ENCODE measurements at places on chromosomes 12 and 14.

GRCh38 chr14:61573748-61574513 lies 121.4 kb upstream of the HIF1A start:
- H3K27ac ChIP-seq: peak overlapping the region; percentile 51
- no peak overlapping the region for H3K4me3 ChIP-seq
- H3K36me3 ChIP-seq: no peaks in the 10 kb centered on the region
- no peaks in the 10 kb centered on the region for H3K27me3 ChIP-seq

GRCh38 chr12:57129889-57130288 lies 1.6 kb downstream of the LRP1 start:
- peaks cover 4% of the 10 kb centered on the region for H3K4me1 ChIP-seq
- no peaks in the 10 kb centered on the region for H3K36me3 ChIP-seq
- H3K4me3 ChIP-seq: no peak overlapping the region
- peak overlapping the region; percentile 95 for H3K27ac ChIP-seq
- no peak for DNase-seq

GRCh38 chr12:121992059-121992879 lies 29.4 kb upstream of the BCL7A start:
- H3K36me3 ChIP-seq: no peaks in the 10 kb centered on the region
- H3K27ac ChIP-seq: no peak overlapping the region
- peak; percentile 55 for DNase-seq
- H3K27me3 ChIP-seq: no peaks in the 10 kb centered on the region

GRCh38 chr12:82242729-82243128 lies 115.5 kb downstream of the CCDC59 start:
- no peak for DNase-seq
- H3K27ac ChIP-seq: no peak overlapping the region
- H3K27me3 ChIP-seq: no peaks in the 10 kb centered on the region
- H3K4me3 ChIP-seq: no peak overlapping the region
- H3K36me3 ChIP-seq: no peaks in the 10 kb centered on the region

GRCh38 chr12:76260390-76260748 lies 87.8 kb downstream of the BBS10 start:
- H3K36me3 ChIP-seq: no peaks in the 10 kb centered on the region
- H3K4me1 ChIP-seq: peaks cover 18% of the 10 kb centered on the region
- peak overlapping the region; percentile 26 for H3K27ac ChIP-seq

DNA sequence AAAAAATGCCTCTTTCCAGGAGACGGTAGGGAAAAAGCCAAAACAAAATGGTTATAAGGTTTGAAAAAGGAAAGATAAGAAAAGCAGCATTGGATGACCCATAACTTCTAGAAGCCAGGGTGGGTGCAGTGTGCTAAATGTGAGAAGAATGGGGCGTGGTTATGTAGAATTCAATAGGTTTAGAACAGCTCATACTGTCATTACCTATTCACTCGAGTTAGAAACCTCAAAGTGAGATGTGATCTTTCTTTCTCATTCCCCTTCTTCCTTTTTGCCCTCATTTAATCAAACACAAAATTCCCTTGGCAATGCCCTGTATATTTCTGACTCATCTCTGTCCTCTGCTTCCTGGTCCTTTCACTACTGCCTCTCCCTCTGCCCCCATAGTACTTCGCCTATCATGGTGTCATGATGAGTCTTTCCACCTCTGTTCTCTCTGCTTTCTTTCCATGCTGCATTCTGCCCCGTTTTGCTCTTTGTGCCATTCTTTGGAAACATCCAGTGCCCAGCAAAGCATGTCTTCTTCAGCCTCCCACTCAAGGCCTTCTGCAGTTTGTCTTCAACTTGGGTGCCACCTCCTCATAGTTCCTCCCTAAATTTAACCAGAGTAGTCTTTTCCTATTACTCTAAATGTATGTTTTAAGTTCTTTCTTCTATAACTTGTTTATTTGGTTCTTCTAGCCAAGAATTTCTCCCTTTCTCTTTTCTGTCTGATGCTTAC lies 496.3 kb downstream of the NRXN3 start:
- no peak for DNase-seq
- no peaks in the 10 kb centered on the region for H3K4me1 ChIP-seq
- H3K36me3 ChIP-seq: no peaks in the 10 kb centered on the region
- H3K4me3 ChIP-seq: no peak overlapping the region
- H3K27me3 ChIP-seq: no peaks in the 10 kb centered on the region
- no peak overlapping the region for H3K27ac ChIP-seq

DNA sequence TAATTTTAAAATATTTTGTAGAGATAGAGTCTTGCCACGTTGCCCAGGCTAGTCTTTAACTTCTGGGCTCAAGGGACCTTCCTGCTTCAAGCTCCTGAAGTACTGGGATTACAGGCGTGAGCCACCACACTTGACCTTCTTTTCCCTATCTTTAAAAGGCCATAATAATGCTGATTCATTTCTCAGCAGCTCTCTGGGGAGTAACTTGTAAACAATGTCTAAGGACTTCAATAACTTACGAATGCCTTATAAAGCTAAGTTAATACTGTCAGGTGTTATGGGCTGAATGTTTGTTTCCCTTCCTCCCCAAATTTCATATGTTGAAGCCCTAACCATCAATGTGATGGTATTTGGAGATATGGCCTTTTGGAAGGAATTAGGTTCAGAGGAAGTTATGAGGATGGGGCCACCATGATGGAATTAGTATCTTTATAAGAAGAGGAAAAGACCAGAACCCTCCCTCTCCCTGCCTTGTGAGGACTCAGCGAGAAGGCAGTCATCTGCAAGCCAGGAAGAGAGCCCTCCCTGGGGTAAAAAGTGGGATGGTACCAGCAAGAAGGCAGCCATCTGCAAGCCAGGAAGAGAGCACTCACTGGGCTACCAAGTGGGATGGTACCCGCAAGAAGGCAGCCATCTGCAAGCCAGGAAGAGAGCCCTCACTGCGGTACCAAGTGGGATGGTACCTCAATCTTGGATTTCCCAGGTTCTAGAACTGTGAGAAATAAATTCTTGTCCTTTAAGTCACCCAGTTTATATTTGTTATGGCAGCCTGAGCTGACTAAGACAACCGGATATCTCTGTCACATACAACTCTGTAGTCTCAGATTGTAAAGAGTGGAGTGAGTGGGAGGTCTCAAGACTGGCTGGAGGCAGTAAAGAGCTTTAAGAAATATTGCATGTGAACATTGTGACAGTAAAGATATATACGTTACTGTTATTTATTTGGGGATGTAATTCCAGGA lies 16.3 kb upstream of the YBX3 start:
- no peaks in the 10 kb centered on the region for H3K27me3 ChIP-seq
- DNase-seq: no peak
- H3K4me1 ChIP-seq: no peaks in the 10 kb centered on the region
- H3K36me3 ChIP-seq: no peaks in the 10 kb centered on the region

DNA sequence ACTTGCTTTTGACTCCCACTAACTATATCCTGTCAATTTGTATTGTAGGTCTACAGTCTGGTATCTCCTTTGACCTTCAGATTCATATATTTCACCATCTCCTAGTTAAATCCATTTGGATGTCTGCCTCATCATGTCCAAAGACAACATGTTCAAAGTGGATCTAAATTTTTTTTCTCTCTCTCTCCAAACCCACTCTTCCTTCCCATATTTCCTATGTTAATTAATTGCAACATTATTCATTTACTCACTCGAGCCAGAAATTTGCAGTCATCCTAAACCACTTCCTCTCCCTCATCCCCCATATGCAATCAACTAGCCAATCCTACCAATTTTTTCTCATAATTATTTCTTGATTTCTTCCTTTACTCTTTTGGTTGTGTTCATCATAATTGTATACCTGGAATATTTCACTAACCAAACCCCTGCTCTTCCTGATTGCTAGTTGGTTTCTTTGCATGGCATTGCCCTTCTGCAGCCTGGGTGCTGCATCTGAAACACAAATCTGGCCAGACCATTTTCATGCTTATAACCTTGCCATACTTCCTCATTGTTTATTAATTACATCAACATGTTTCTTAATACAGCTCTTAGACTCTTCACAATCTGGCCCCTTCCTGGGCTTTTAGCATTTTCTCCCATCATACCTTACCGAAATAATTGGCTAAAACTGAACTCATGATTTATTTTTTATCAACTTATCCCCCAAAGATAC lies 442.2 kb downstream of the ADAMTS20 start:
- no peaks in the 10 kb centered on the region for H3K27me3 ChIP-seq
- no peak overlapping the region for H3K4me3 ChIP-seq
- no peaks in the 10 kb centered on the region for H3K36me3 ChIP-seq
- no peak overlapping the region for H3K27ac ChIP-seq

DNA sequence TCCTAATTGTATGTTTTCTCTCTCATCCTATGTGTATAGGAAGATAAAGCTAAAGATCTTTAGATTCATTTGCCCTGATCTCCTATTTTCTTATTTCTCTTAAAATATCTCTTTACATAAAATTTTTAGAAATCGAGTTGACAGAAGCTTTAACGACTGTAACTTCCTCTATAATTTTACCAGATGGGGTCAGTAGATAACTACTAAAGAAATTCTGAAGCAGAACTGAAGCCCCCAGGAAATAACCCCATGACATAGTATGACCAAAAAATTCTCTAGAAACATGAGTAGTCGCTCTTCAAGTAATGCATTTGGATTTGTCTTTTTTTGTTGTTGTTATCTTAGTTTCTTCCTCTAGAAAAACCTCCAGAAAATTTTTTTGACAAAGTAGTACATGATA lies 288.0 kb downstream of the ERC1 start:
- H3K27ac ChIP-seq: no peak overlapping the region
- no peaks in the 10 kb centered on the region for H3K36me3 ChIP-seq
- no peak overlapping the region for H3K4me3 ChIP-seq
- DNase-seq: no peak
- H3K27me3 ChIP-seq: no peaks in the 10 kb centered on the region
- no peaks in the 10 kb centered on the region for H3K4me1 ChIP-seq

GRCh38 chr12:761256-761655 lies 8.9 kb downstream of the WNK1 start:
- no peaks in the 10 kb centered on the region for H3K27me3 ChIP-seq
- H3K4me3 ChIP-seq: no peak overlapping the region
- no peaks in the 10 kb centered on the region for H3K36me3 ChIP-seq
- no peak overlapping the region for H3K27ac ChIP-seq
- H3K4me1 ChIP-seq: peaks cover 56% of the 10 kb centered on the region
- no peak for DNase-seq

GRCh38 chr12:31954925-31955858 lies 4.0 kb upstream of the RESF1 start:
- H3K27ac ChIP-seq: no peak overlapping the region
- H3K4me3 ChIP-seq: no peak overlapping the region
- H3K27me3 ChIP-seq: no peaks in the 10 kb centered on the region
- H3K36me3 ChIP-seq: no peaks in the 10 kb centered on the region
- DNase-seq: no peak

DNA sequence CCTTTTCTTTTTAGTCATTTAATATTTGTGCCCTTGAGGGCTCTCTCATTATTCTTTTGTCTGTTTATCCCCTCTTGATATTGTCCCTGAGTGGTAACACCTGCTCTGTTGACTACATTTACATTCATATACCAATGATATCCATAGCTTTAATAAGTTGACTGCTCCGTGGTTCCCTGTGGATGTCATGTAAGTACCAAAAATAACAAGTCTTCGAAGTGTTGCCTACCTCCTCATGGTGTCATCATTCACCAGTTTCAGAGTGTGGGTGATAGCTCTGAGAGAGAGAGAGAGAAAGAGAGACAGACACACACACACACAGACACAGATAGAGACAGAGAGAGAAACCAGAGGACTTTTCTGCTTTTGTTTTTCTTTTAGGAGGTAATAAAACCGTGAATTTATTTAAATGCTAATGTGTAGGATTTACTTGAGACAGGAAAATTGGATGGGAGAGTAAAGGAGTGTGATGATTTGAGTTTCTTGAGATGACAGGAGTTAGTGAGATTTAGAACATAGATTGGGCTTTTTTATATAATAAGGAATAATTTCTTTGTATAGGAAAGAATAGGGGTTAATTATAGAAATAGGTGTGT lies 52.2 kb downstream of the PAPOLA start:
- no peak overlapping the region for H3K27ac ChIP-seq
- no peak for DNase-seq
- peaks cover 62% of the 10 kb centered on the region for H3K36me3 ChIP-seq
- H3K4me3 ChIP-seq: no peak overlapping the region
- H3K27me3 ChIP-seq: no peaks in the 10 kb centered on the region
- no peaks in the 10 kb centered on the region for H3K4me1 ChIP-seq

- no peak overlapping the region for H3K4me3 ChIP-seq
- no peaks in the 10 kb centered on the region for H3K4me1 ChIP-seq
- H3K27me3 ChIP-seq: no peaks in the 10 kb centered on the region
These were observed 370.3 kb downstream of the DAD1 start for GRCh38 chr14:22218728-22219127.

- no peaks in the 10 kb centered on the region for H3K4me1 ChIP-seq
- no peak for DNase-seq
- H3K27me3 ChIP-seq: no peaks in the 10 kb centered on the region
- no peak overlapping the region for H3K27ac ChIP-seq
- H3K4me3 ChIP-seq: no peak overlapping the region
These were observed 502.7 kb downstream of the BCL11B start for GRCh38 chr14:98769326-98769725.

DNA sequence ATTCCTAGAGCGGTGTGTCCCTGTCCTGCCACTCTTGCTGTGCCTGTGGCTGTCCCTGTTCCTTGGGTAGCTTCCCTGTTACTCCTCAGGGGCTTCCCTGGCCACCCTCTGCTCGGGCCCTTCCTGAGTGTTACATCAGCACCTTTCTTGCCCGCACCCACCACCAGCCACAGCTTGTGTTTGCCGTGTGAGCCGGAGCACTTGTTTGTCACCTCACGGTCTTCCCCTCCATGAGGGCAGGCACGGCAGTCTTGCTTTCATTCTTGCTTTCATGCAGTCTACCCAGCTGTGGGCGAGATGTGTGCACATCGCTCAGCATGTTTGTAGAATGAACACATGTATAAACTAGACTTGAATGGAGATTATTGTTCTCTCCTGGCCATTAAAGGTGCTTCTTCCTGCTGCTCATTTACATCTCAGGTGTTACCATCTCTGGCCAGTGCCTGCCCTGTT lies 42.0 kb downstream of the TRAF3 start:
- no peak overlapping the region for H3K27ac ChIP-seq
- no peaks in the 10 kb centered on the region for H3K27me3 ChIP-seq
- no peak for DNase-seq
- H3K4me3 ChIP-seq: no peak overlapping the region
- H3K4me1 ChIP-seq: peaks cover 5% of the 10 kb centered on the region

DNA sequence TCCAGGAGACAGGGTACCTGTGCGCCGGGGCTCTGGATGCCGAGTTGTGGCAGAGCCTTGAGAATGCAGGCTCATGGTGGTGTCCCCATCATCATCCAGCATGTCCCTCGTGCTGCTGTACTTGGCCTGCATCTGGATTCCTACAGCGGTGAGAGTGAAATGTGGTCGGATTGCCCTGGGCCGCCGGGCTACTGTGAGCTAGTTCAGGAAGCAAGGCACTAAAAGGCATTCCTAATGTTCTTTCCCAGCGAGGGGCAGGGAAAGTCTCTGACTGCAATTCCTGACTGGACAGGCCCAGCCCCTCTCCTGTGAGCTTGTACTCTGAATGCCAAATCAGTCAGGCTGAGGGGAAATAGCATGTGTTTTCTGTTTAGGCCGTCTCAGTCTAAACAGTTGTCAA lies at the start of gene CLEC1A:
CLEC1A (minus strand) TSS at position 195 of the 400 bp plus-strand sequence; CDS start at position 132, 63 bp downstream.
- H3K36me3 ChIP-seq: no peaks in the 10 kb centered on the region
- no peak within 1 kb of the TSS for H3K27ac ChIP-seq
- DNase-seq: no peak
- peaks cover 19% of the 10 kb centered on the region for H3K4me1 ChIP-seq
- no peak within 1 kb of the TSS for H3K4me3 ChIP-seq

- no peaks in the 10 kb centered on the region for H3K27me3 ChIP-seq
- no peaks in the 10 kb centered on the region for H3K4me1 ChIP-seq
- no peak for DNase-seq
- no peak overlapping the region for H3K27ac ChIP-seq
- no peaks in the 10 kb centered on the region for H3K36me3 ChIP-seq
These were observed 39.1 kb upstream of the CCDC63 start for GRCh38 chr12:110807640-110808039.

All from adrenal gland (tissue), 19 donors.